ENCODE measurements at places on chromosomes 7 and 10. TPM values are rescaled to one million over a fixed set of nuclear protein-coding genes. Genes with fewer than 3 reads are reported as not detected.

The CDHR1 gene
- total RNA-seq = 1.6 TPM

The NRG3 gene
- 12.2 TPM for total RNA-seq

The ADARB2 gene
- 3.3 TPM for total RNA-seq

- DNase-seq = no peak
These were observed 499.1 kb upstream of the PODXL start for GRCh38 chr7:132055336-132056120.

- no peak for DNase-seq
These were observed 14.3 kb downstream of the GHRHR start for GRCh38 chr7:30977896-30978564.
